SJSA1 (cell line): ENCODE measurements at places on chromosomes 1 and 21. TPM values are rescaled to one million over a fixed set of nuclear protein-coding genes. Genes with fewer than 3 reads are reported as not detected.
A peak's percentile ranks its signal among the peaks of the same experiment; 100 is the strongest.

GRCh38 chr1:160404094-160404493 is 3.7 kb downstream of the VANGL2 start:
- H3K27ac ChIP-seq, result no peak overlapping the region
- no peak for DNase-seq

Gene SELL
- 0.58 TPM in 1 of 2 replicates, not detected in the other for total RNA-seq

GRCh38 chr1:210369425-210369824 is 40.7 kb downstream of the HHAT start:
- no peak overlapping the region for H3K27ac ChIP-seq
- H3K4me3 ChIP-seq, result no peak overlapping the region
- H3K36me3 ChIP-seq, result no peaks in the 10 kb centered on the region
- DNase-seq, result peak; percentile 25
- H3K4me1 ChIP-seq, result peaks cover 3% of the 10 kb centered on the region; the same call in 1 of the 2 replicates
- H3K27me3 ChIP-seq, result no peaks in the 10 kb centered on the region

GRCh38 chr1:27357281-27358037 is 9.3 kb downstream of the MAP3K6 start:
- H3K36me3 ChIP-seq, result peaks cover 49% of the 10 kb centered on the region
- H3K27ac ChIP-seq, result no peak overlapping the region
- H3K4me3 ChIP-seq, result no peak overlapping the region
- H3K4me1 ChIP-seq, result no peaks in the 10 kb centered on the region

DNA sequence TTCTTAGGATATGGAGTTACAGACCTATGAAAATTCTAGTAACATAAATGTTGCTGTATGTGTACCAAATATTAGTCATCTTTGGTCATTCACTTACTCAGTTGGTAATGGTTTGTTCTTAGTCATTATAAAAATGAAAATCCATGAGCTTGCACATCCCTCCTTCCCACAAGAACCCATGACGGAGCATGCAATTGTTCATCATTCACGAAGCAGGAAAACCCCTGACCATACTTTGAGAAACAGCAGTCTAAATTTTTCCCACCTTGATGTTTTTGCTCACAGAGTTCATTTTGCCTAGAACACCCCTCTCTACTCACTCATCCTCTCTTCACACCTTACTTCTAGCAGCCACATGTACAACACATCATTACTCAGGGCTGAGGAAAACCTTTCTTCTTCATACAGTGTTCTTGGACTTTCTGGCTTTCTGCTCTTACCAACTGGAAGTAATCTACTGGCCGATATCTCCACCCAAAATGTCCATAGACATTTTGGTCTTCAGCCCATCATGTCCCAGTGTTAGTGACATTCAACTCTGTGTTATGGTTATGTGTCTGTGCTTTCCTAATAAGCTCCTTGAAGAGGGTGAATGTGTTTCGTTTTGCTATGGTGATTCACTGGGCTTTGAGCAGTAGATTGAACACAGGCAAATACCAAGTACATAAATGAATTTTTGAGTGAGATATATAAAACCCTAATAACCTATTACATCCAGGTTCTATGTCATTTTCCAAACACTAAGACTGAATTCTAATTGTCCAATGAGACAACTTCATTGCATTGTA is 189.9 kb downstream of the ZC3H11B start:
- H3K27ac ChIP-seq, result no peak overlapping the region
- H3K4me1 ChIP-seq, result peaks cover 11% of the 10 kb centered on the region
- no peaks in the 10 kb centered on the region for H3K27me3 ChIP-seq

GRCh38 chr1:117008656-117009055 is 7.1 kb downstream of the CD101 start:
- no peaks in the 10 kb centered on the region for H3K27me3 ChIP-seq
- no peak overlapping the region for H3K4me3 ChIP-seq
- peaks cover 10% of the 10 kb centered on the region for H3K4me1 ChIP-seq
- H3K27ac ChIP-seq, result no peak overlapping the region

GRCh38 chr1:150262388-150263320 is 5.1 kb downstream of the CA14 start:
- H3K27me3 ChIP-seq, result no peaks in the 10 kb centered on the region; the same call in 1 of the 2 replicates
- no peak overlapping the region for H3K27ac ChIP-seq
- H3K4me3 ChIP-seq, result no peak overlapping the region
- no peak for DNase-seq
- peaks cover 33% of the 10 kb centered on the region for H3K36me3 ChIP-seq

- H3K27ac ChIP-seq, result no peak overlapping the region
- H3K4me1 ChIP-seq, result no peaks in the 10 kb centered on the region
- H3K36me3 ChIP-seq, result no peaks in the 10 kb centered on the region
- H3K27me3 ChIP-seq, result no peaks in the 10 kb centered on the region
- DNase-seq, result no peak
Observed at GRCh38 chr1:71224741-71225377, 144.0 kb upstream of the ZRANB2 start.
